ENCODE measurements at places on chromosomes 4 and X. TPM values are rescaled to one million over a fixed set of nuclear protein-coding genes. Genes with fewer than 3 reads are reported as not detected.
A peak's percentile ranks its signal among the peaks of the same experiment; 100 is the strongest.

DNA sequence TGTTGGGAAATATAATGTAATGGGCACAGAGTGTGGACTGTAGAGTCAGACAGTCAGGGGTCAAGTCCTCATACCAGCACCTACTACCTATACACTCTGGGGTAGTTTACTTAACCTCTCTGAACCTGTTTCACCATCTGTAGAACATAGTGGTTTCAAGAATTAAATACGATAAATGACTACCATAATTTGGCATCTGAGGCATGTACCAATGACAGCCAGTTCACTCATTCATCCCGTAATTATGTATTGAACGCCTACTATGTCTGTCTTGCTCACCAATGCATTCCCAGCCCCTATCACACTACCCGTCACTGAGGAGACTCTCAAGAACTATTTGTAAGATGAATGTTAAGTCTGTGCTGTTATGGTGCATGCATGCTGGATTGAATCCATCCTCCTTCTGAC lies 2.0 kb upstream of the FGB start:
- no peaks in the 10 kb centered on the region for H3K36me3 ChIP-seq
- no peak for DNase-seq
- H3K27ac ChIP-seq = no peak overlapping the region
- no peaks in the 10 kb centered on the region for H3K4me1 ChIP-seq
- no peaks in the 10 kb centered on the region for H3K27me3 ChIP-seq

DNA sequence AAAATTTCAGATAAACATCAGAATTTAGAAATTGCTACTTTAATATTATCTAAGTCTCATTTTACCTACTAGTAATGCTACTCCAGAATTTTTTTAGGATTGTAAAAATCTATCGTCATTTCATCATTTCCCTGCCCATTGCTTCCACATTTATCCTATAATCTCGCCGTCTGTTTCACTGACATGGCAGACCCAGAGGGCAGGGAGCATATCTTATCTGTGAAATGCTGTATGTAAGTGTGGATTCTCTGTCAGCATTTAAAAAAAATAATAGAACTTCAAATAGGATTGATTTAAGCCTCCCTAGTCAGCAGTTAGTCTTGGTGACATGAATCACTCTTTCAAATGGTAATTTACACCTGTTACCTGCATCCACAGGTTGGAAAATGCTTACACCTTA lies 314.4 kb downstream of the PCDH7 start:
- H3K4me1 ChIP-seq = no peaks in the 10 kb centered on the region
- H3K27ac ChIP-seq = no peak overlapping the region

DNA sequence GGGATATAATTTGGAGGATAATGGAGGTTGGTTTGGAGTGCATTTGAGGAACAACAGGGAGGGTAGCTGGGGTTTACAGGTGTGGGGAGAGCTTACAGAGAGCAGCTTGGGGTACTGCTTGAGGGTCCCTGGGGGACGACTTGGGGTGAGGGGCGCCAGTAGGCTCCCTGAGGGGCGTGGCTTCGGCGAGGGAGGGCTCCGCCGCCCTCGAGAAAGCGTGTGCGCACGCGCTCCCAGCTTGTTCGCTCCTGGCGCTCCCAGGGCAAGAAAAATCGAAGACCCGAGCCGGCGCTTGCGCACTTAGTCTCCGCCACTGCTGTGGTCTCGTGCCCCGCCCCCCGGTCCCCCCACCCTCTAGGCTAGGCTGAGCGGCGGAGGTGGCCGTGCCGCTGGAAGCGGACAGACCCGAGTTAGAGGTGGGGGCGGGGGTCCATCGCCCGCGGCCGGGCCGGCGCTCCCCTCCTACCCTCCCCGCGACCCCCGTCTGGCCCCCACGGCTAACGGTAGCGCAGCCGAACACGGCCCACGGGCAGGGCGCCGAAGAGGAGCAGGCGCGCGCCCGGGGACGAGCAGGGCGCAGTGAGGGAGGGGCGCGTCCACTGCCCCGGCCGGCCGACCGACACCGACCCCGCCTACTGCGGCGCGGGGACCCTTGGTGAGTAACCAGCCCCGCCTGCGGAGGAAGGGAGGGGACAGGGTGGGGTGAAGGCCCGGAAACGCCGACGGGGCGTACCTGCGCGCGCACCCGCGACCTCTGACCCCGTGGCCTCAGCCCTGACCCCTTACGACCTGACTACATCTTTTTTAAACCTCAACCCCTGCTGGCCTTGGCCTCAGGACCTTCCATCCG lies 5.4 kb upstream of the CCDC120 start:
- no peaks in the 10 kb centered on the region for H3K4me1 ChIP-seq
- peak; percentile 53 for DNase-seq
- H3K4me3 ChIP-seq = peak overlapping the region; percentile 69
- H3K27ac ChIP-seq = peak overlapping the region; percentile 87

GRCh38 chrX:57595381-57595811 lies 3.6 kb downstream of the ZXDB start:
- no peak overlapping the region for H3K4me3 ChIP-seq
- H3K27ac ChIP-seq = no peak overlapping the region
- no peaks in the 10 kb centered on the region for H3K36me3 ChIP-seq

DNA sequence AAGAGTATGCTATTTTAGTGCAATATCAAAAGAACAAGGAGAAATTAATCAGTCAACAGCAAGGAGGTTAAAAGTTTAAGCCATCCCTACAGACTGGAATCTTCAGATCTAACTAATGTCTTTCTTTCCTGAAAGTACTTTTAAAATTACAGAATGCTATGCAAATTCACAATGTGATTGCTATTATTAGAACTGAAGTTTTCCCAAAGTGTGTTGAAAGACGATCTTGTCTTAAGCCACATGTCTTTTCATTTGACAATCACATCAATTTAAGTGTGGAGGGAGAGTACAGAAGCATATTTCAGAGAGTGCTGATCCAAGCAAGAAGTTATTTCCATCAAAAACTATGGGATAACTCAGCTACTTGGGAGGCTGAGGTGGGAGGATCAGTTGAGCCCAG lies 64.7 kb upstream of the TNIP3 start:
- H3K4me3 ChIP-seq = no peak overlapping the region
- no peaks in the 10 kb centered on the region for H3K36me3 ChIP-seq
- no peaks in the 10 kb centered on the region for H3K27me3 ChIP-seq
- no peaks in the 10 kb centered on the region for H3K4me1 ChIP-seq

SLC25A6 gene
- total RNA-seq = 201 TPM

DNA sequence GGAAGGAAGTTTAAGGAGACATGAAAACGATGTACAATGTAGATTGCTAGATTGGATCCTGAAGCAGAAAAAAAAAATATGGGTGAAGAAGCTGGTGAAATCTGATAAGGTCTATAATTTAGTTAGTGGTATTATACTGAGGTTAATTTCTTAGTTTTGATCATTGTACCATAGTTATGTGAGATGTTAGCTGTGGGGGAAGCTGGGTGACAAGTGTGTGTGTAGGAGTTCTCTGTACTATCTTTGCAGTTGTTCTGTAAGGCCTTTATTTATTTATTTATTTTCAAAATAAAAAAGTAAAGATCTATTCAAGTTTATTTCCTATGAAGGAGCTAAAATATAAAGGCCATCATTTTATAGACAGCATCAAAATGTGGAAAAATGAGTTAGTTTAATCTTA lies 12.5 kb upstream of the EXOC1 start:
- no peak overlapping the region for H3K27ac ChIP-seq
- H3K4me1 ChIP-seq = no peaks in the 10 kb centered on the region
- H3K36me3 ChIP-seq = no peaks in the 10 kb centered on the region
- no peak for DNase-seq
- H3K4me3 ChIP-seq = no peak overlapping the region

DNA sequence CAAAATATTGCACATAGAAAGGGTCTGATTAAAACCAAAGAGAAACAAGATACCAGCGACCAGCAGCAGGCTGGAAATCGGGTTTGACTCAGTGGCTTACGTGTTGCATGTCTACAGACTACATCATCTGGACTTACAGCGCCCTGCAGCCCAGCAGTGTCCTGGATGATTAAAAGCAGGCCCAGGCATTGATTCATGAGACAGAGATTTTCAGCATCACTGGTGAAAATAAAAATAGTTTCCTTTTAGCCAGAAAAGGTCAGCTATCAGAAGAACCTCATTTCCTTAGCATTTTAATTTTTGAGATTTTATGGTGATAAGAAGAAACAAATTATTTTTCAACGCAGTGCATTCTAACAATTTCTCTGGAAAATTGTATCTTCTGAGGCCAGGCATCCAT lies 190.6 kb downstream of the PTTG2 start:
- H3K27ac ChIP-seq = no peak overlapping the region
- no peak overlapping the region for H3K4me3 ChIP-seq
- peaks cover 3% of the 10 kb centered on the region for H3K4me1 ChIP-seq
- DNase-seq = no peak

GYPE gene
- total RNA-seq = not detected

DNA sequence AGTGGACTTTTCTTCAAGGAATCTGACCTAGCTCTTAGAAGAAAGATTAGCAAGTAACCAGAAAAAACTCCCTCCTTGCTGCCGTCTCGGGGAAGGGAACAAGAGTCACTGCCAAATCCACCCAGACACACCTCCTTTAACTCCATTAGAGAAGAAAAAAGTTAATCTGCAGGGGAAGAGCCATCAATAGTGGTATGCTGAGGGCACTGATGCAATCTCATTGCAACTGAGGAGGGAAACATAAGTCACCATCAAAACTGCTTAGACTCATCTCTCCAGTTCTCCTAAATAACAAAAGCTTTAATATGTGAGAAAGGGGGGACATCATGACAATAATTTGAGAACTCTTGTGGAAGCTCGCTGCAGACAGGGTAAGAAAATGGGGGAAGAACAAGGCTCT lies 49.3 kb upstream of the MAGED4B start:
- DNase-seq = no peak
- no peaks in the 10 kb centered on the region for H3K4me1 ChIP-seq
- no peak overlapping the region for H3K27ac ChIP-seq
- H3K36me3 ChIP-seq = no peaks in the 10 kb centered on the region
- no peak overlapping the region for H3K4me3 ChIP-seq

RBM46 gene
- not detected for total RNA-seq

GRCh38 chr4:148077581-148077980 lies 345.7 kb downstream of the ARHGAP10 start:
- H3K4me3 ChIP-seq = no peak overlapping the region
- no peaks in the 10 kb centered on the region for H3K27me3 ChIP-seq
- DNase-seq = no peak
- no peaks in the 10 kb centered on the region for H3K4me1 ChIP-seq
- peaks cover 71% of the 10 kb centered on the region for H3K36me3 ChIP-seq
- H3K27ac ChIP-seq = no peak overlapping the region

NAT8L gene
- total RNA-seq = 0.27 TPM

GRCh38 chr4:7191546-7192251 lies 639 bp upstream of the SORCS2 start:
- H3K4me1 ChIP-seq = peaks cover 9% of the 10 kb centered on the region
- H3K4me3 ChIP-seq = no peak overlapping the region
- DNase-seq = no peak

DNA sequence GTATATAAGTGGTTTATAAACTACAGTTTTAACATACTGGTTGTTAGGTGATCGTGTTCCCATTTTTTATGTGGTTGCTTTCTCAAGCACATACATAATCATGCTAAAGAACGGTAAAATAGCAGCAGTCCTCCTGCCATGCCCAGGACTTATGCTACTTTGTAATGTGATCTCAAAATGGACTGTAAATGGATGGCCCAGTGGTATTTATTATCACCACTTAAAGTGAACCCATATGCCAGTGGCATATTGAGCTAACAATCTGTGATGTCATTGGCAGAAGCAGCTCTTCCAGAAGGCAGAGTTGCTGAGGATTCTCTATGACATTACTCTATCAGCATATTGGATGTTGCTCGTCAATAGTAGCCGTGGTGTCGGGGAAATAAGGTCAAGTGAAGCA lies 28.6 kb downstream of the ANK2 start:
- H3K36me3 ChIP-seq = no peaks in the 10 kb centered on the region
- H3K27ac ChIP-seq = no peak overlapping the region
- no peaks in the 10 kb centered on the region for H3K4me1 ChIP-seq

DNA sequence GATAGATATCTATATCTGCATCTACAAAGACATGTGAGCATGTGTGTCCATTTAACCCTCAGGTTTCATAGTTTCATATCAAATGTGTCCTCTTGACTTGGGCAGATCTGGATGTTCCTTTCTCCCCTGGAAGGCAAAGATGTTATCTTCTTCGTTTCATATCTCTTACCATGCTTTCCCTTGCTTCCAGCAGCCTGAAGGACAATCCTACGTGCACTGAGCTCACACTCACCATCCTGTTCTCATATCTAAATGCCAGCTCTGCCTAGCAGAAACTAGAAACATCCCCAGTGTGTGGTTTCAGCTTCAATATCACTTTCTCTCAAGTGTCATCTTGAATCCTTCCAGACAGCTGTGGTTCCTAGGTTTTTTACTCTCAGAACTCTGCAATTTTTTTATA lies 66.2 kb downstream of the ZAR1 start:
- no peak overlapping the region for H3K27ac ChIP-seq
- H3K4me1 ChIP-seq = no peaks in the 10 kb centered on the region
- no peak for DNase-seq
- H3K36me3 ChIP-seq = peaks cover 96% of the 10 kb centered on the region
- no peaks in the 10 kb centered on the region for H3K27me3 ChIP-seq

DNA sequence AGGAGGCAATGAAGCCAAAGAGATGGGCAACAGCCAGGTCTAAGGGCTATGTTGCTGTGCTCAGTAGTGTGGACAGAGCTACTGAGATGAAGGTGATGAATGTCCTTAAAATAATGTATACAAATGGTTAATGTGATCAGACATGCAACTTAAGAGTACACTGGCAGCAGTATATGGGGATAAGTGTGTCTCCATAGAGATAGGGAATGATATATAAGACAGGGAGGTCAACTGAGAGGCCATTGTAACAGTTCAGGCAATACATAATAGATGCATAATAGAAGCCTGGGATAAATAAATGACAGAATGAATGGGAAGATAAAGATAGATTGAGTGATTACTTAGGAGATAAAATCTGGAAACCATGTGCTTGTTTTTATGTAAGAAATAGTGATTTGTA lies 250.0 kb downstream of the CFAP299 start:
- DNase-seq = no peak
- H3K4me3 ChIP-seq = no peak overlapping the region
- H3K36me3 ChIP-seq = no peaks in the 10 kb centered on the region
- H3K27ac ChIP-seq = no peak overlapping the region
- H3K4me1 ChIP-seq = no peaks in the 10 kb centered on the region

DNA sequence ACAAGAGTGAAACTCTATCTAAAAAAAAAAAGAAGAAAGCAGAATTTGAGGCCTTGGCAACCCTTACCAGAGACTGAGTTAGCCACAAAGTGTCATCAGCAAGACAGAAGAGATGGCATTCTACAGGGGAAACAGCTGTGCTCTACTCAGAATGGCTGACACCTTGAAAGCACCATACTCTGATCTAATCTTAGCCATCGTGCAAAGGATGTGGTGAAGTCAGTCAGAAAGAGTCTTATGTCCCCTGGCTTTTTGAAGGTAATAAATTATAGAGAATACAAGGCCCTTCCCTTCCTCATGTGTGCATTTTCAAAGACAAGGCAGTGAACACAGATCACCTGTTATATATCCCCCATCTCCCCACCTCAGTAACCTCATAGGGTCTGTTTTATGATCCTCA lies 13.2 kb downstream of the CLNK start:
- H3K4me3 ChIP-seq = no peak overlapping the region
- no peak for DNase-seq
- no peak overlapping the region for H3K27ac ChIP-seq
- H3K27me3 ChIP-seq = no peaks in the 10 kb centered on the region

- no peak overlapping the region for H3K27ac ChIP-seq
- H3K27me3 ChIP-seq = no peaks in the 10 kb centered on the region
- no peak overlapping the region for H3K4me3 ChIP-seq
- no peak for DNase-seq
- no peaks in the 10 kb centered on the region for H3K36me3 ChIP-seq
These were observed 804.5 kb upstream of the POU3F4 start for GRCh38 chrX:82703551-82703950.

Data from Peyer's patch (tissue), 4 donors.